IPS DF 6.9 (cell line): ENCODE measurements at places on chromosomes 11 and 22.
A peak's percentile ranks its signal among the peaks of the same experiment; 100 is the strongest.

- no peak for DNase-seq
Observed at GRCh38 chr22:46373159-46373558, 37.6 kb downstream of the TRMU start.

GRCh38 chr11:76067099-76067498, 139.2 kb downstream of the WNT11 start:
- DNase-seq: no peak

DNA sequence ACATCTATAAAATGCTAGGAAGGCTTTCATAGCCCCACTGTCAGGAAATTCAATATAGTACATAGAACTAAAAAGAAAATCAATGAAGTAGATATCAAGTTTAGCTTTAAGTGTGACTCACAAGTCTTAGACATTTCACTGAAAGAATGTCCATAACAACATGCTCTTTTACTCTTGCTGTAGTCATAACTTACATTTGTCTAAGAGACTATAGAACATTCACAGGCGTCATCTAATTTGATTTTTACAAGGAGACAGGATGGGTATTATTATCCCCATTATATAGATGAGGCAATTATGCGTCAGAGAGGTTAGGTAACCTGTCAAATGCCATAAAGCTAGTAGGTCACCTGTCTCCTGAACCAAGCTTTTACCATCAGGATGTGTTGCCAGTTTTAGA, 36.9 kb downstream of the BDNF start:
- no peak for DNase-seq

GRCh38 chr11:16935518-16936302, 78.5 kb downstream of the PLEKHA7 start:
- peak; percentile 39 for DNase-seq

GRCh38 chr22:50724616-50725015, 13.4 kb upstream of the ACR start:
- DNase-seq: no peak

DNA sequence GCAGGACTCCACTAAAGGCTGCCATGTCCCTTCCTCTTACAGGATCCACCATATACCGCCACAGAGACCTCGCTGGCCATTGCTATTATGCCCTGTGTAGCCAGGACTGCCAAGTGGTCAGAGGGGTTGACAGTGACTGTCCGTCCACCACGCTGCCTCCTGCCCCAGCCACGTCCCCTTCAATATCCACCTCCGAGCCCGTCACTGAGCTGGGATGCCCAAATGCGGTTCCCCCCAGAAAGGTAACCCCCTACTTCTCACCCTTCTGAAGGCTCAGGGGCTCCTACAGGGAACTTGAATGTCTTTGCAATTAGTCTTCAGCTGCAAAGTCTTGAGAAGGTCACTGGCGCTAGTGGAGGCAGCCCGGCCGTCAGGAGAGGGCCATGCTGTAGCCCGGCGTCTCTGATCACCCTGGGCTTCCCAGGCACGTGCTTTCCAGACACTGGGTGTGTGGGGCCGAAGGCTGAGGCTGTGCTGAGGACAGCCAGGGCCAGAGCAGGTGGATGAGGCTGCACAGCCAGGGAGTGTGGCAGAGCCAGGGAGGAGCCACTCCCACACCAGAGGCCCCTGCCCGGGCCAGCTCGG, 30.0 kb upstream of the MUC5B start:
- DNase-seq: no peak

GRCh38 chr11:3853899-3854659, 1.4 kb upstream of the STIM1 start:
- DNase-seq: no peak

GRCh38 chr11:95850137-95850536, 59.8 kb downstream of the CEP57 start:
- DNase-seq: no peak

DNA sequence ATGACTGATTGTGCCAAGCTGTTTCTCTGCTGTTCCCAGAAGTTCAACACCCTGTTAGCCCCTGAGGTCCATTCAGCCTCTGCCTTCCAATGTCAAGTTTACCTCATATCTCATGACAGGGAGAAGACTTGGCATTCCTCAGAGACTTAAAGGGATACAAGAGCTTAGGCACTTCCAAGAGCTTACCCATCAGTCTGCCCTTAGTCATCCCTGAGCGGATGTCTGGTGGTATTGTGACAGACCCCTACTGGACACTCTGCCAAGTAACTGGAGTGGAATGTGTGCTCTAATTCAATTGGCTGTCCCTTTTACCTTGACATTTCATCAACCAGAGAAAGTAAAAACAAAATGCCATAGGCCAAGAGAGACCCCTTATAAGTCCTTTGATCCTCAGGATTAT, 151.5 kb downstream of the AASDHPPT start:
- DNase-seq: no peak

- DNase-seq: no peak
Observed at GRCh38 chr11:111938687-111939160, 1.6 kb downstream of the DIXDC1 start.

GRCh38 chr22:29083933-29084591, 11.2 kb downstream of the KREMEN1 start:
- DNase-seq: no peak

DNA sequence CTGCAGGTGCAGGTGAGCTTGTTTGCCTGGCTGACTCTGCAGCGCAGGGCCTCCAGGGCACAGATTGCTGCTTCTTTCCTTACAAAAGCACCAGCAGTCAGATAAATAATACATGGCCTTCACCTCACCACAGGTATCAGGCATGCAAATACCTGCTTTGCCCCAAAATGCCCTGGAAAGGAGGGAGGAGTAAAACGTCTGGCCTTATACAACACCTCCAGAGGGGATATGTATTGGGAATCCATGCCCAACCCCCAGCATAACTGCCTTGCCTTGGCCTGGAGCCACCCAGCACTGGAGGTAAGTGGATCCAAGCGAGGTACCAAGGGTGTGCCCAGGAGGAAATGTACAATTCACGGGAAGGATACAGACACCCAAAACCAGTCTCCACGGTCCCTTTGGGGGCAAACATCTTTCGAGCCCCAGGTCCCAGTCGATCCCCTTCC, 860 bp downstream of the TMEM184B start:
- DNase-seq: no peak

DNA sequence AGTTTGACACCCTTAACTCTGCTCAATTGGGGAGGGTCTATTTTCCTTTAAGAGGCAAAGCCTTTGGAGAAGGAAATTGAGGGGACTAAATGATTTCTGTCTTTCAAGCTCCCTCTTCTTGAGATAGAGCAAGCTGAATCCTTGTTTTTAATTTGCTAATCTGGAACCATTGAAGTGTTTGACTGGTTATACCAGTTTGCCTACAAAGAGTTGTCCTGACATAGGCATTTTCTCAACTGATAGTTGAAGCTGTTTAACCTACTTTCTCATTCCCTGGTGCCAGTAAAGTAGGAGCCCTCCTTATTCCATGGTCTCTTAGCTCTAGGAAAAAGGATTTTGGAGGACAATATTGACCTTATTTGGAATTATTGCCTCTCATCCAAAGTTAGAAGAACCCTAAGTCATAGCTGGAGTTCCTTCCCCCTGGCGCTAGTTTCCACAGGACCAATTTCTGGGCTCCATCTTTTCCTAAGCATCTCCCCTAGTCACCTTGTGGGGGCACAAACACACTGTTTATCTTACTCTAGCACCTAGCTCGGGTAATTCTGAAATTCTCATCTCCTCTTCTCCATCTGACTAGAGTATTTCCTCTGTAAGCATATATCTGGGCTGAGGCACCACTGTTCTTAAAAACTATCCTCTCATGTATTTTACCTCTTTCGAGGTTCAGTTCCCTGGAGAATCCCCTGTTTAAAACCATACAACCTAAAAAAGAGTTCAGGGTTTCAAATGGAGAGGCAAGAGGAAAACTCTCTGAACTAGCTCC, 7.4 kb downstream of the ZDHHC5 start:
- no peak for DNase-seq

GRCh38 chr11:17244046-17244445, 32.5 kb upstream of the NUCB2 start:
- no peak for DNase-seq

- DNase-seq: no peak
Observed at GRCh38 chr11:128335729-128336128, 251.6 kb downstream of the ETS1 start.

DNA sequence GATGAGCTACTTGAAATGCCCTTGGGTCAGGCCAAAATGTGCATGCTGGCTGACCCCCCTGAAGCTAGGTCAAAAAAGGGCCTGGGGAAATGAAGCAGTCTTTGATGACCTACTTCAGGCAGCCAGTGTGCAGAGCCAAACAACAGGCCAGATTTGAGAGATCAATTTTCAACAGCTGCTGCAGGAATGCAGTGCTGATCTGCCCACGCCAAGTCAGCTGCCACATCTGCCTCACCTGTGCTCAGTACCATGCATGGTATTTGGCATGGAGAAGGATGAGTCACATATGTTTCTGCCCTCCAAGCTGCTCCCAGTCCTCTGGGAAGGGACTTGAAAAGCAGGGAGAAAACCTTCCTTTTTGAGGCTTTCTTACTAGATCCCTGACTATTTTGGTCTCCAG, 35.8 kb downstream of the MTNR1B start:
- no peak for DNase-seq

- no peak for DNase-seq
Observed at GRCh38 chr22:37910890-37911672, 5.0 kb downstream of the MICALL1 start.

DNA sequence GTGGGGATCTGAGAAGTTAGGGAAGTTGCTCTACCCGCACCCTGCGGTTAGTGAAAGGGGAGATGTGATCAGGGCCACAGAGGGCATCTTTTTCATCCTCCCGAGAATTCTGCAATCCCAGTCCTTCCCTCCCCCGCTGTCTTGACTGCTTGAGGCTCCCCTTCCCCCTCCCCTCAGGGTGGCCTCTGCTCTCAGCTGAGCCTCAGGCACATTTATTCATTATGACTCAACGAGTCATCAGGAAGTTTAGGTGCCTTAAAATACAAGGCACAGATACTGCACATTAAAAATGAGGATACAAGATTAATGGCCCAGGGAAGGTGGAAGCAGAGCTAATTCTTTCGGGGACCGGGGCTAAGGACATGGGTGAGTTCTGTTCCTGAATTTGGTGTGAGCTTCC, 104.0 kb downstream of the CACNA1I start:
- no peak for DNase-seq

GRCh38 chr22:47435826-47436225, 673.4 kb downstream of the TBC1D22A start:
- DNase-seq: no peak

GRCh38 chr11:69598147-69598546, 42.8 kb upstream of the CCND1 start:
- no peak for DNase-seq

- no peak for DNase-seq
Observed at GRCh38 chr11:122095681-122096262, 20.2 kb downstream of the BLID start.

DNA sequence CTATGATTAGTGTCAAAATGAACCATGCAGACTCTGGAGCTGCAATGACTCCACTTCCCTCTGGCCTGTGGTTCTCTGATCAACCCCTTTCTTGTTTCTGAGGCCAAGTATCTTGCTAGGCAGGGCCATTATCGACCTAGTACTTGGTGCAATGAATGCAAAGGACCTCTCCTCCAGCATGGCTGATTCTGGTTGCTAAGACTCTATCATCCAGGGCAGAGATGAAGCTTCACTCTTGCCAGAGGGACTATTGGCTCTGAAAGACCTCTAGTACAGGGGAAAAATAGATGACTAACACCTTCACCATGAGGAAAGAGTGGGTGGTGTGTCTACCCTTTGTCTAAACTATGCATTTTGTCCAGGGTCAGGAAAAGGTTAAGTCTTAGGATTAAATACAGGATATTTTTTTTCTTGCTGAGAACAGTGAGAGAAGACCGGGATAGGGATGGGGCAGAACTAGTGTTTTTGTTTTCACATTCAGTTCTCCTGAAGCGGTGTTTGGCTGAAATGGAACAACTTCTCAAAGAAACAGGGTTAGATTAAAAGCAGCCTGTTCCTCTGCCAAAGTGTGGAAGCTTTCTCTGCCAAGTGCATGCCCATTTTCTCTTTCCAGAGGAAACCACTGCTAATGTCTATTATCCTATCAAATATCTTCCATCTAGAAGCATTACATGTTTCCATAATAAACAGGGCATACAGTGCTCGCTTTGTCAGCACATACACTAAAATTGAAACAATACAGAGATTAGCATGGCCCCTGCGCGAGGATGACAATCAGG, 5.0 kb upstream of the MTFP1 start:
- DNase-seq: no peak

DNA sequence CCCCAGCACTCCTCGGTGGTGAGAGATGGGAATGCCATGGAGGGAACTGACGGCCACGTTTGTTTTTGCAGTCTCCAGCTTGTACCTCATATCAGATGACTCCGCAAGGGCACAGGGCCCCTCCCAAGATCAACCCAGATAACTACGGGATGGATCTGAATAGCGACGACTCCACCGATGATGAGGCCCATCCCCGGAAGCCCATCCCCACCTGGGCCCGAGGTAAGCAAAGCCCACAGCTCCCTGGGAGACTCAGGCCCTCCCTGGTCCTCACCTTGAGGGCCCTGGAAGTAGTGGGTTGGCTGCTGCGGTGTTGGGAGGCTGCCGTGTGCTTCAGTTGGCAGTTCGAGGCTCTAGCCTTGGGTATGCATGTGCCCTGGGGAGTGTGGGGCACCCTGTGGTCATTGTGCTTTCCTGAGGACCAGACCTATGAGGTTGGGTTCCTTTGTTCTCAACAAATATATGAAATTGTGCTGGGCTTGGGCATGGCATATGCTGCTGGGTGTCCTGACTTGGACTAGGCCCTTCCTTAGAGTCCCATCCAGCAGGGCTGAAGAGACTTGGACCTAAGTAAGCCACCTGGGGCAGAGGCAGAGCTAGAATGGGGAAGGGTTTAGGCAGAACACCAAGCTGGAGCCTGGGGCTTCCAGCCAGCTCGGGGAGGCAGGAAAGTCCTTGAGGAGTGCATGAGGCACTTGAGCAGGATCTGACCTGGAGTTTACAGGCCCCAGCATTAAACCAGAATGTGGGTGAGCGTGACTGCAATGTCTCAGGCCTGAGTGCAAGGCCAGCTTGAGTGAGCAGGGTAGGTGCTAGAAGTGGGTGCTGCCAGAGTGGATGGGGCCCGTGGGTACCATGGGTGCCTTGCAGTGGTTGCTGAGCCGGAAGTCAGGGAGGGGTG, 26.4 kb downstream of the INCENP start:
- no peak for DNase-seq

DNA sequence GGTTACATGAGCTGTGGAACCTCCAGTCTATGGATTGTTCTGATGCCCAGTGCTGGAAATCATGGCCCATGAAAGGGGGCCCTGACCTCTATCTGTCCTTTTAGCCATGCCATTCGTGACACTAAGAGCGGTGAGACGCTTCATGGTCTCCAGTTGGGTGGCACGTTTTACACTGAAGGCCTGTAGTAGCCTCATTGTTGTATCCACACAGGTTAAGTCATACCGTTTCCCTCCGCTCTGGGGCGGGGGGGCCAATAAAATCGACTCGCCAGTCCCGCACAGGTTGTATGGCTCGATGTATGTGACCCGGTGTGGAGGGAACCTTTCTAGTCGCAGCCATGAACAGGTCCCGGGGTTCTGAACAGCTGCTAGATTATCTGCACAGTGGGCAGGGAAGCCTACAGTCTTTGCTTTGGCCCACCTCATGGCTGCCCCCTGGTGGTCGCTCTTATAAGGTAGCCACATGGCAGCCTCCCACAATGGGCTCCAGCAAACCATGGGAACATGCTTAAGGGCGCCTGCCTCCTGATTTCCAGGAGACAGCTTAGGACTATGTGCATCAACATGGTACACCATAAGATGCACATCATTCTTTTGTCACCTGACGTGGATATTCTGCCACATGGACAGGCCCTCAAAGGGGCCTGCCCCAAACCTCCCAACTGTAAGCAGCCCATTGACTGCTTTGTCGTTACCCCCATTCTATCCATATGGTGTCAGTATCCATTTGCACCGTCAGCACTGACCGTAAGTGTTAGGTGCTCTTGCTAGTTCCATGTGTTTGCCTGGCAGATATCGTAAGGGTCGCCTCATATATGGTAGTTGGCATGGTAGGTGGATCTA, 19.7 kb upstream of the APOL3 start:
- DNase-seq: peak; percentile 48
